ENCODE measurements at places on chromosomes 5 and 9.

GRCh38 chr5:113212244-113212920 is 222.4 kb downstream of the TSSK1B start:
- no peak for DNase-seq

- no peak for DNase-seq
These were observed 224.5 kb downstream of the GADD45G start for GRCh38 chr9:89829346-89829745.

DNA sequence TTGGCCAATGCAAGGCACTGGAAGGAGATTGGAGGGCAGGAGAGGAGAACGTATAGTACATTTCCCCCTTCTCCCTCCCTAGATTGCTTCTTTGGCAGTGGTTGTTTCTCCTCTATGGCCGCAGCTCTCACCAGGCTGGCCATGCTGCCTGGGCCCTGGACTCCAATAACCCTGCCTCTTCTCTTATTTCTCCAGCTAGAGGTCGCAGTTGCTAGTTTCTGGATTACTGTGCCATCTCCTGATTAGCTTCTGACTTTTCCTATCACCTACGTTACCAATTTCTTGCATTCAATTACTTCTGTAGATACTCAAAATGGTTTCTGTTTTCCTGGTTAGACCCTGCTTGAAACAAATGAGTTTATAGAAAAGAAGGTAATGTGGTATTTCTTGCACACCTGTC is 2.4 kb upstream of the MACIR start:
- DNase-seq: no peak

DNA sequence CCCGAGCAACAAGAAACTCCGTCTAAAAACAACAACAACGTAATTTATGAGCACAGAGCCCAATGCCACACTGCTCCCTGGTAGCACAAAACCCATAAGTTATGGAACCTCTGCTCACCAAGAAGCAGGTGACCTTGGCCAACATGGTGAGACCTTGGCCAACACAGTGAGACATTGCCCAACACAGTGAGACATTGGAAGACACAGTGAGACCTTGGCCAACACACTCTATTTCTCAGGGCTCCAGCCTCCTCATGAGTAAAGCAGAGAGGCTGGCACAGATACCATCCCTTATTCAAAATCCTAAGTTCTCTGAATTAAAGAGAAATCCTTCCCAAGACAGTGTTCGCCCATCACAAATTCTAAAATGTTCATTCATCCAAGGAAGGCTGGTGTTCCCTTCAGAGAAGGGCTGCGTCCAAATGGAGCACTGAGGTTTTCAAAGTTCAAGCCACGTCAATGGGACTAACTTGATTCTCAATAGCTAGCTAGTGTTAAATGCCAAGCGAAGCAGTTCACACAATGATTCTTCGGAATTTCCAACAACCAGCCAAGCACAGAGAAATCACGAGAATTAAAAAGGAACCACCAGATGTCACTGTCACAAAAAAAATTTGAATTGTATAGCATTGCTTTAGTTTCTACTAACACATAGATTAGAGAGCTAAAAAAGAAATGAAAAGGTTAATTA is 29.5 kb downstream of the TTC39B start:
- DNase-seq: peak; percentile 56

- DNase-seq: no peak
These were observed 88.4 kb upstream of the DNAH5 start for GRCh38 chr5:14032918-14033317.

DNA sequence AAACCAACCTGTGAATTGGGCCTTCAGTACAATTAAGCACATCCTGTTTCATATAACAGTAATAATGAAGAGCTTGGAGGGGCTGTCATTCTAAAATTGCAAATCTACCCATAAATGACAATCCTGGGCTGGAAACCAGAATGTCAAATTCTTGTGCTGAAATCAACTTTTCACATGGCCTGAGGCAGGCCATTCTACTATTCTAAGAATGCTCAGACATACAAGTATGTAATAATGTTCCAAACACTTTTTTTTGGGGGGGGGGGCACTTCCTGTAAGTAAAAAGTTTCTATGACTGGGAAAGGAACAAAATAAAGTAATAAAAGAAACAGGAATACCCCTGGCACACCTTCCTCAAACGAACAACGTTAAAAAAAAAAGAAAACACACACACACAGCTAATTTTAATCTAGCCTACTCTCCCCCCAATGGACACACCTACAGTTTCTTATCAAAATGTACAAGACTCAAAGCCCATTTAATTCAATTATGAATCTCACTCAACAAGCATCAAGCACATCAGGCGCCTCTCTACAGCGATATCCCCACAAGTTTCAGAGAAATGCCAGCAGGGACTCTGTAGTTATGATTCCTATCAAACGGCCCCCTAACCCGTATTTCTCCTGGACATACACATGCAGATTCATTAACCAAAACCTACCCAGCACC is 1.4 kb downstream of the ETF1 start:
- DNase-seq: no peak

DNA sequence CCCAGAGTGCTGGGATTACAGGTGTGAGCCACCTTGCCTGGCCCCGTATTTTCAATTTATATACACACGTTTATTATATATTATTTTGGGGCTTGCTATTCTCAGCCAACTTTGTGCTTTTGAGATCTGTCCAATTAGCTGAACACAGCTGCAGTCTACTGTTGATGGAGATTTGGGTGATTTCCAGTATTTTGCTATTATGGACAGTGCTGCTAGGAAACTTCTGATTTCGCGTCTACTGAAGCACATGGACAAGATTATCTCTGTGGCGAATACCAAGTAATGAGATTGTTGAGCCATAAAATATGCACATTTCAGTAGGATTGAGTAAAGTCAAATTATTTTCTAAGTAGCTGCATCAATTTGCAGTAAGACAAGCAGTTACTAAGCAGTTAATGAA is 1731.2 kb upstream of the CDH6 start:
- no peak for DNase-seq

- no peak for DNase-seq
These were observed 29.6 kb upstream of the RASGEF1C start for GRCh38 chr5:180238631-180239030.

- no peak for DNase-seq
These were observed 25.6 kb downstream of the ANKRD55 start for GRCh38 chr5:56207537-56207936.

- no peak for DNase-seq
These were observed 95.0 kb downstream of the ATG10 start for GRCh38 chr5:82066791-82067190.

DNA sequence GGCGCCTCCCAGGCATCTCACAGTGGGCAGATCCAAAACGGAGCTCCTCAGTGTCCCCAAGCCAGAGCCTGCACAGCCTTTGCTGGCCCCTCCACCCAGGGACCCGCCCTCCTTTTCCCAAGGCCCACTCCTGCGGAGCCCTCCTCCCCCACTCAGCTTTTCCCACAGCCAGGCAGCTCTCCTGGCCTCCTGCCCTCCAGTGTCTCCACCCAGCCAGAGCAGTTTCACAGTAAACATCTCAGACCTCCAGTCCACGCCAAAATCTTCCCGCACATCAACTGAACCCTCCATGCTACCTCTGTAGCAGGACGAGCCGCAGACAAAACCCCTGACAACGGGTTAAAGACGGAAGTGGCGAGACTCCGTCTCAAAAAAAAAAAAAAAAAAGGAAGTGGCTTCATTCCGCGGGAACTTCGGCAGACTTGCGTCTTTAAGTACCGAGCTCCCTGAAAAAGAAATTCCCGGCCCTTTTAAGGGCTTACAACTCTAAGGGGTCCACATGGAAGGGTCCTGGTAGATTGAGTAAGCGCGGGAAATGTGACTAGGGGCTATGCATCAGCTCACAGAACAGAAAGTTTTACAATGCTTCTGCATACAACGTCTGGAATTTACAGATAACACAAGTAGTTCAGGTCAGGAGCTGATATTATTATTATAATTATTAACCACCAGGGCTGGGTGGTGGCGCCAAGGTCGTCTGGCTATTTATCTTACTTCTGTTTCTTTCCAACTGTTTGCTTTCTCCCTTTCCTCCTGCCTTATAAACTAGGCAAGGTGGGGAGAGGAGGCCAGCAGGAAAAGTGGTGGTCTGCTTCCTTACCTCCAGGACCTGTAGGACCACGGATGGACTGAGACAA is 11.4 kb upstream of the GRIN1 start:
- no peak for DNase-seq

DNA sequence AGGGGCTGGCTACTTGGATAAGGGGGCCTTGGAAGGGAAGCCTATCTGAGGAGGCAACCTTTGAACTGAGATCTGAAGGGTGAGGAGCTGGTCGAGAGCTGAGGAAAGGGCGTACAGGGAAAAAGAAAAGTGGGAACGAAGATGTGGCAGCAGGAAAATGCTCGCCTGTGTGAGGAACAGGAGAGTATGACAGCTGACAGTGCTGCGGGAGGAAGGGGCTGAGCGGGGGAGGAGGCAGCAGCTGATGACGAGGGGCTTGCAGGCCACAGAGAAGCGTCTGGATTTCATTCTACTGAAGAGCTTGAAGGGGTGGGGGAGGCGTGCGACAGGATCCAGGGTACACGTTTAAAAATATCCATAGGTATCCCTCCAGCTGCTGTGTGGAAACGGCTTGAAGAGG is 28.9 kb downstream of the SH3PXD2B start:
- no peak for DNase-seq

DNA sequence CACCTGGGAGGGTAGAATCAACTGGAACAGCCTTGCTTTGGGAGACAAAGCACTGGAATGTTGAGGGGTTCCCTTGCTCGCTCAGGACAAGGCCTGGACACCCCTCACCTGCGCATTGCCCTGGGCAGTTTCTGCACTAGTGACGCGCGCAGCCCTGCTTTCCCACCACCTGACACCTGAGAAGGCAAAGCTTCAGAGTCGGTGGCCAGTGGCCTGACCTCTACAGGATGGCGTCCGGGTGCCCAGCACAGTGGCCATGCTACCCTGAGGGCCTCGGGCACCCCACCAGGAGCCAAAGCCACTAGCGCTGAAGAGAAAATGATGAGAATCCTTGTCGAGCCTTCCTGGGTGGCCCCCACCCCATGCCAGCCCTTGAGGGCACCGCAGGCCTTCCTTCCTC is 161.3 kb downstream of the OLFM1 start:
- DNase-seq: no peak

GRCh38 chr9:99977033-99977792 is 70.8 kb downstream of the STX17 start:
- DNase-seq: no peak

DNA sequence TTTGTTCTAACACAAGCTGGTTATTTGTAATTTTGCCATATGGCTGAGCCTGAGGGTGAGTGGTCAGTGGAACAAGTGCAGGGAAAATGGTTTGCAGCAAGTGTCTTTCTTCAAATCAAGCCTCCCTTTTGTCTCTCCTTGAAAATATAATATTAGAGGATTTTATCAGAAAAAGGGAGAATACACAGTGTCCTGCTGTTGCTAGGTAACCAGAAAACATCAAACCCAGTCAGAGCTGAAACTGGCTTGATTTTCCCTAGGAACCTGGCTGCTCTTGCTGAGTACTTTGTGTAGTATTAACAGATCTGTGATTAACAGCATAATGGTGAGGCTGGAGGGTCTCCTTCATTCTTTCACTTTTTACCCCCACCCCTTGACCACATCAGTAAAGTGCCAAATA is 314.0 kb downstream of the ARHGEF28 start:
- DNase-seq: no peak

GRCh38 chr9:35958104-35958837 is at the start of gene OR2S2:
Gene OR2S2, minus strand, starts transcription at chr9:35958154. Its CDS starts 56 bp downstream, at chr9:35958098.
- DNase-seq: no peak

- DNase-seq: no peak
These were observed 208.1 kb downstream of the TLE4 start for GRCh38 chr9:79779901-79780300.

GRCh38 chr5:139569270-139569955 is 8.3 kb downstream of the UBE2D2 start:
- DNase-seq: no peak

GRCh38 chr5:146785065-146785464 is 93.5 kb downstream of the PPP2R2B start:
- DNase-seq: no peak

DNA sequence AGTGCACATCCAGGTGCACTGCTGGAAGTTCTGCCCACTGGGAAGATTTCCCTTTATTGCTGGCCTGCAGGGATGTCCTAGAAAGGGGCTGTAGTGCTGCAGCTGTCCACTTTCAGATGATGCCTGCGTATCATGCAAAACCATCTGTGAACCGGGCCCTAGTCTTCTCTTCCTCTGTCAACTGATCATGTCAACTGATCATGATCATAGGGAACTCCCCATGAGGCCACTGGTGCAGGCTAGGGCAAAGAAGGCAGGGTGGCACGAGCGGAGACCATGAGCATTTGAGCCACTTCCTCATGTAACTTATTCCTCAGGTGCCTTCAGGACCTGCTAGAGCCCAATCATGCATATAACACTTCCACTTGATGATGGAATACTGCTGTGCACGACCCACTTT is 4.5 kb upstream of the HSDL2 start:
- DNase-seq: no peak

GRCh38 chr5:89034588-89034987 is 151.6 kb upstream of the MEF2C start:
- DNase-seq: no peak

DNA sequence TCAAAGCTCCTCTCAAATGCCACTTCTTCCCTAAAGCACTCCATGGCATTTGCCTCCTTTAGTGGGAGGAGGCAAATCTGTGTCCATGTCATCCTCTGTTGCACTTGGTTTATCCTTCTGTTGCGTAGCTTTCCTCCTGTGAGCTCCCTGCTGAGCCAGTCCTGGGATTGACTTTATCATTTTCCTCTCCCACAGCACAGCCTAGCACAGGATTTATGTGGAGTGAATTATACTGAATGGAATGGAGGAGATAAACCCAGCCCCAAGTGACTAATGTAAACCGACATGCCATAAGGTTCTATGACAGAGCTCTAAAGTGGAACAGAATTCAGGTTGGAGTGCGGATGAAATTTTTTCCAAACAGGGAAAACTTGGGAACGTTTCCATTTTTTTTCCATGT is 26.4 kb upstream of the TOMM5 start:
- no peak for DNase-seq

GRCh38 chr9:35962126-35962906 is 4.4 kb upstream of the OR2S2 start:
- DNase-seq: peak; percentile 30

DNA sequence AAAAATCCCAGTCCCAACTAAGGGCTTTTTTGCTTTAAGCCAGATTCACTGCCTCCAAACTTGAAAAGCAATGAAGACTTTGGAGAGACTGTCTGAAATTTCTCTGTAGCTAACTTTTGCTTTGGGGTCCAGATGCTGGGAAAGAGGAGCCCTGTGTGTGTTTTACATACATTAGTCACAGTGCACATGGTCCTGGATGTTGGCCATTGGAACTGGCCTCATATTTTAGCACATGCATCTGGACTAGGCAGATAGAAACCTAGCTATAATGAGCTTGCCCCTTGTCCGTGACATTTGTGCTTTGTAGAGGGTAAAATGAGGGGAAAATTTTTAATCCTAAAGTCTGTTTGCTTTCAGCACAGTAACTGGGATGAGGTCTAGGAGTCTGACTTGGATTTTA is 421.7 kb downstream of the CDK5RAP2 start:
- no peak for DNase-seq

GRCh38 chr5:115850744-115851416 is 9.1 kb downstream of the AP3S1 start:
- DNase-seq: no peak

GRCh38 chr5:169880785-169881184 is 99.5 kb downstream of the INSYN2B start:
- no peak for DNase-seq

GRCh38 chr9:70218767-70219166 is 40.0 kb upstream of the SMC5 start:
- DNase-seq: no peak
